ENCODE measurements at places on chromosomes 2 and 18. TPM values are rescaled to one million over a fixed set of nuclear protein-coding genes. Genes with fewer than 3 reads are reported as not detected.

The SCYGR4 gene
- total RNA-seq, result not detected

The OSR1 gene
- total RNA-seq, result 36.2 TPM

GRCh38 chr2:214992911-214993310 is 145.5 kb downstream of the ABCA12 start:
- H3K27ac ChIP-seq, result no peak overlapping the region
- H3K36me3 ChIP-seq, result no peaks in the 10 kb centered on the region
- no peaks in the 10 kb centered on the region for H3K27me3 ChIP-seq
- no peak for DNase-seq
- no peaks in the 10 kb centered on the region for H3K4me1 ChIP-seq

DNA sequence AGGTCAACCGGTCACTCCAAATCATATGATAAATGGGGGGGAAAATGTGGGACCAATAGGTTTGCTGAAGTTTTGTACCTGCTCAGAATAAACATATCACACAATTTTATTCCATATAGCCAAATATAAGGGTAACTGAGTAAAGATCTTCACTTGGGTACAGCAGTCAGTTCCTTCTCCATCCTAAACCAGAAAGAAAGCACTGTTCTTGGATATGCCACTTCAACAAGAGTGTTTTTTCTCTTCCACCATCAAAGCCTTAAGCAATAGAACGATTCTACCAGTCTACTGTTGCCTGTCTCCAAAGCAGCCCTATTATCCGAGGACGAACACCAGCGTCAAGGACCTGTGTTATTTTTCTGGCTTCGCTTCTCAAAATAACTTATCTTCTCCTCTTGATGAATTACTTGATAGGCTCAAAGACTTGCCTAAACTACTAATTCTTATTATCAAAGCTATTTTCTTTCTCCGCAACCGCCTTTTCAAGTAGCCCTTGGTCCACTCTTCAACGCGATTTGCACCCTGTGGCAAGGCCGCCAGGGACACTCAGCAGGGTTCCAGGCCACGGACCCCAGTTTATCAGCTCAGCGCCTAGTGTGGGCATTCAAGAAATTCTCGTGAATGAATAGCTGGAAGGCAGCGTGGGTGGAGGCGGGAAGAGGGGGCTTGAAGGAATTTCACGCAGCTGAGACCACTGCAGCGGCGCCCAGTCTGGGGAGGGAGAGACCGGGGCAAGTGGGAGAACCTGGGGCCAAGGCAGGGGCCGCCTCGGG is 646 bp downstream of the ALS2 start:
- DNase-seq, result peak; percentile 14
- peaks cover 8% of the 10 kb centered on the region for H3K4me1 ChIP-seq
- peaks cover 3% of the 10 kb centered on the region for H3K27me3 ChIP-seq
- H3K27ac ChIP-seq, result peak overlapping the region; percentile 79
- H3K4me3 ChIP-seq, result peak overlapping the region; percentile 86

DNA sequence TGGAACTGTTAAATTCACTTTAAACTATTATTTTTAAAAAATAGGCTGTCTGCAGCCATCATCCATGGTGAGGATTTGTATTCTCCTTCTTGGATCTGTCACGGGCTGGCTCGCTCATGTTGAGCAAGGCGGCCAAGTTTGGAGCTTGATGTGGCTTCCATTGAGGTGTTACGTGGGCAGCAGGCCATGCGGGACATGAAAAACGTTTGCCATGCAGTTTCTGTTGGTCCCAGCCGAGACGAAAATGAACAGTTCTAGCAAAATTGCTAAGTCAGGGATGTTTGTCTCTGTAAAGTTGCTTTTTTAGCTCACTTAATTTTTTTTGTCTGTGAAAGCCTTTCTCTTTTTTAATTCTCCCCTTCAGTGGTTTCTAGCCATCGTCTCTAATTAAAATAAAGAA is 70.2 kb upstream of the MGAT5 start:
- H3K4me1 ChIP-seq, result peaks cover 6% of the 10 kb centered on the region
- no peaks in the 10 kb centered on the region for H3K27me3 ChIP-seq
- DNase-seq, result no peak
- no peaks in the 10 kb centered on the region for H3K36me3 ChIP-seq

DNA sequence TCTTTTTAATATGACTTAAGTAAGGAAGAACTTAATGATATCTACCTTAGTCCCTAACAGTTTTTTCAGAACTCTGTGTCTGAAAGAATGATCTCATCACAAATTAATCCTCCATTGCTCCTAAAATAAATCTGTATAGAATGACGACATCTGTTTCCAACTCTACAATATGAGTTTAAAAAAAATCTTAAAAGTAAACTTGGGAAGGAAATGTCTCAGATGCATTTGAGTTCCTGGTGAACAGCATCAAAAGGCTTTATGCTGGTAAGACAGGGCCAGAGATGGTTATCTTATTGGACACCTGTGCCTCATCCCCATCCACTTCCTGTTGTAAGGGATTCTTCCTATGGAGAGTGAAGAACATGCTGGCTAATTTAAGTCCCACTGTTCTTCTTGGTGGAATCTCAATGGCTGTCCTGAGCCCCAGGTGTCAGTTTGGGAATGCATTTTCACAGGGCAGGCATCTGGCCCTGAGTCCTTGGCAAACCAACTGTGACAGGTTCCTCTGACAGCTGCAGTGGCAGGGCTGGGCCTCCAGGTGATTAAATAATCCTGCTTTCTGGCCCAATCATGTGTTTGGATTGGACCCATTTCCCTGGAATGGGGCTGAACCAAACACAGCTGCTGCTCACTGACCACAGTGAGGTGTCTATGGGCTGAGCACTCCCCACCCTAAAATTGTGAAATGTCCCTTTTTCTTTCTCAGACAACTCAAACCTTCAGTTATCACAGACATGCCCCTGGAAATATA is 12.9 kb upstream of the NCKAP5 start:
- H3K4me1 ChIP-seq, result peaks cover 10% of the 10 kb centered on the region
- no peak overlapping the region for H3K27ac ChIP-seq
- H3K4me3 ChIP-seq, result no peak overlapping the region
- H3K27me3 ChIP-seq, result no peaks in the 10 kb centered on the region
- DNase-seq, result peak; percentile 52
- no peaks in the 10 kb centered on the region for H3K36me3 ChIP-seq

- peak; percentile 26 for DNase-seq
- no peak overlapping the region for H3K4me3 ChIP-seq
- no peaks in the 10 kb centered on the region for H3K4me1 ChIP-seq
Measured at GRCh38 chr2:45105050-45105582, 95.9 kb upstream of the SIX2 start.

The IL18R1 gene
- total RNA-seq, result 7.5 TPM

DNA sequence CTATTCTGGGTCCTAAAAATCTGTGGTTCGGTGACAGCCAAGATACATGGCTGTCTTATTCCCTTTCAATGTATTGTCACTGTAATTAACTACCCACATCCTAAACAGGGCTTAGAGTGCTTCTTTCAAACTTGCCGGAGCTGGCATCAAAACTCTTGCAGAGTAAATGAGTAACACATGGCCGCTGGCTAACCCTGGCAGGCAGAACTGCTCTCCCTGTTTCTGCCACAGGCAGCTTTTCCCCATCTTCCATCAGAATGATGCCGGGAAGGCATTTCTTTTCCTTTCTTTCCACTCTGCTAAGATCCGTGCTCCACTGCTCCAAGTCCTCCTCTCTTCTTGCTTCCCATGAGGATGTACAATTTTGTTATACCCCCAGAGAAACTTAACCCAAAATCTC is 54.8 kb upstream of the PTPRM start:
- H3K4me1 ChIP-seq, result no peaks in the 10 kb centered on the region
- H3K27me3 ChIP-seq, result no peaks in the 10 kb centered on the region
- no peak overlapping the region for H3K27ac ChIP-seq
- H3K36me3 ChIP-seq, result no peaks in the 10 kb centered on the region

The FEV gene
- not detected for total RNA-seq

DNA sequence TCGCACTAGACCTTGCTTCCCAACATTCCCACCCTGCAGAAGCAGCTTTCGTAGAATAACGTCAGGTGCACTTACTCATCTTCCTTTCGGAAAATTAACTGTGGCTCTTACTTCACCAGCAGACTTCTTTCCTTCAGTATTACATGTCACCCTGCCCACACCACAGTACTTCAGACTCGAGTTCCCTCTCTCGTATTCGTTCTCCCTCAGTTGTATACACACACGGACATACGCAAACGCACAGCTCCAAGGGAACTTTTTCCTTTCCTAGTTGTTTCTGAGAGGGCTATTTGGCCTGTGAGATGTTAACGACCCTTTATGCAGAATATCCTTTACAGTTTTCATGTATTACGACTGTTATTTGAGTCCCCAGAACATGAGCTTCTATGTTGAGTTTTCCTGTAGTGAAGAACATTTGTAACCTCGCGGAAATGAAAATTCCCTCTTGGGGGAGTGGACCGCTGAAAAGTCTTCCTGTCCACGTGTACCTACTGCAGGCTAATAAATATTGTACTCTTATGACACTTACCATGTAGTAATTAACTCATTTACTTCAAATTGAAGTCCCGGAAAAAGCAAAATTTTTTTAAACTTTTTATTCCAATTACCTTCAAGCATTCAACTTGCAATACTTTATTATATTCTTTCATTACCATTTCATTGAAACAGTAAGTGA is 908 bp downstream of the ERLEC1 start:
- peak overlapping the region; percentile 73 for H3K27ac ChIP-seq
- peak overlapping the region; percentile 83 for H3K4me3 ChIP-seq
- no peak for DNase-seq
- H3K36me3 ChIP-seq, result no peaks in the 10 kb centered on the region

GRCh38 chr2:11748018-11748860 is 1.8 kb downstream of the LPIN1 start:
- no peak for DNase-seq
- H3K27ac ChIP-seq, result no peak overlapping the region
- H3K27me3 ChIP-seq, result no peaks in the 10 kb centered on the region
- no peaks in the 10 kb centered on the region for H3K36me3 ChIP-seq
- H3K4me3 ChIP-seq, result no peak overlapping the region

The LINC00305 gene
- not detected for total RNA-seq

The RAX gene
- not detected for total RNA-seq

DNA sequence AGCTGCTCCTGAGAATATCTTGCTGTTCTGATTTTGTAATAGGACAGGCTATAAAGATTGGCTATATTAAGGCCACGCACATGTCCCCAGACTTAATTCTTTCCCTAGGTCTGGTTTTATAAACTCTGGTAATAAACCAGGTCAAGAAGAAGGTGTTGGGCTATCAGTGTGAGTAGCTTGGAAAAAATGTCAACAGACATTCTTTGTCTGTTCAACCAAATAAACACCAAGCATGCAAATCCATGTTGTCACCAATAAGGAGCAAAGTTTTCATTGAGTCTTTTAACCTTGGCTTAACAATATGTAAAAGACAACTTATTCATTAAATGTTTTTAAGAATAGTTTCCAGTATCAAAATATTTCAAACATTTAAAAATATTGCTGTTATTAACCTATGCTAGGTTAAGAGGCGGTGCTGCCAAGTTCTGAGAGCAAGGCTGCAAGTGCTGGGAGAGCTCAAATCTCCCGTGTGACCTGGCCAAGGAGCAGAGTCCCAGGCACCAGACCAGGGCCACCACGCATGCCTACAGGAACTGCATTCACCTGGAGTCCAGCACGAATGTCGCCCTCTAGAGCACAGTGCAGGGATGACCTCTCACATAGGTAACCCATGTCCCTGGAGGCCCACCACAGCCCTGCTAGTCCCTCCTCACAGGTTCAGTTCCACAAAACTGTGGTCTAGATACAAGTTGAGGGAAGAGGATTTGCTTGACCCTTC is 120.5 kb upstream of the POU3F3 start:
- no peak for DNase-seq
- no peaks in the 10 kb centered on the region for H3K4me1 ChIP-seq
- H3K27ac ChIP-seq, result no peak overlapping the region

The FSHR gene
- not detected for total RNA-seq

DNA sequence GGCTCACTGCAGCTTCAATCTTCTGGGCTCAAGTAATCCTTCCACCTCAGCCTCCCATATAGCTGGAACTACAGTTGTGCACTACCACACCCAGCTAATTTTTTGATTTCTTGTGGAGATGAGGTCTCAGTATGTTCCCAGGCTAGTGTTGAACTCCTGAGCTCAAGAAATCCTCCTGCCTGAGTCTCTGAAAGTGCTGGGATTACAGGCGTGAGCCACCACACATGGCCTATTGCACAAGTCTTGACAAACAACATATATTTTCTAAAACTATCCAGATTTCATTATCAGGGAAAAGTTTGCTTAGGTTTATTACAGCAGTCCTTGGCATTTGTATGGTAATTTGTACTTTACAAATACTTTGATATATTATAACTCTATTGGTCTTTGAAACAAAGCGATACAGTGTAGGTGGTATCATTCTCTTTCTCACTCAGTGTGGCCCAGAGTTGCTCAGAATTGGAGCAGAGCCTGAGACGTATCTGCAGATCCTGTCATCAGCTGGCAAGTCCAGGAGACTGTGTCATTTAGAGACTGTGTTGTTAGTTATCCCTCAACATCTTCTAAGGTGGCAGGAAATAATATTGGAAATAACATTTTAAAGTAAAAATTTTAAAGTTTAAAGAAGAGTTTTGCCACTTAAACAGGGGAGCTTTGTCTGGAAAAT is 41.4 kb downstream of the PDK1 start:
- H3K4me1 ChIP-seq, result peaks cover 2% of the 10 kb centered on the region
- no peaks in the 10 kb centered on the region for H3K36me3 ChIP-seq
- DNase-seq, result no peak
- H3K27ac ChIP-seq, result no peak overlapping the region
- H3K4me3 ChIP-seq, result no peak overlapping the region

The CPS1 gene
- 3.1 TPM for total RNA-seq

GRCh38 chr18:2657788-2658458 is 2.4 kb downstream of the SMCHD1 start:
- no peak overlapping the region for H3K4me3 ChIP-seq
- peaks cover 9% of the 10 kb centered on the region for H3K4me1 ChIP-seq
- H3K27ac ChIP-seq, result peak overlapping the region; percentile 35

DNA sequence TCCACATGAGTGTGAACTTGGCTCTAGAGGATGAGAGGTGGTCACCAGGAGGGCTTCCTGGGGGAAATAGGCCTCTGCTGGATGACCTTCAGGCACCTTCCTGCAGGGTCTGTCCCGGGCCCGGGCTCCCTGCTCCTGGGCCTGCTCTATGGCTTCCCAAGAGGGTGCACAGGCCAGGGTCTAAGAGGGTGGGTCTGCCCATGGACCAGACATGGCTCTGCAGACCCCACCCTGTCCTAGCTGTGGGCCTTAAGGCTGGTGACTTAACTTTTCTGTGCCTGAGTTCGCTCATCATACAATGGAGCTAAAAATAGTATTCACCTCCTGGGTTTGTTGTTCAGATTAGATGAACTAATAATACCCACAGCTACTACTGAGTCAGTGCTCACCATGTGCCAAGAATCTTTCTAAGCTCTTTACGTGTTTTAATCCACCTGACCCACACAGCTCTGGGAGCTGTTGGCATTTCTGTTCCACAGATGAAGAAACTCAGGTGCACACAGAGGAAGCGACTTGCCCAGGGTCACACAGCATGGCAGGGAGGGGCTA is 14.4 kb downstream of the INHBB start:
- H3K4me1 ChIP-seq, result no peaks in the 10 kb centered on the region
- no peak overlapping the region for H3K4me3 ChIP-seq
- H3K36me3 ChIP-seq, result no peaks in the 10 kb centered on the region
- no peaks in the 10 kb centered on the region for H3K27me3 ChIP-seq
- DNase-seq, result no peak

- no peak overlapping the region for H3K4me3 ChIP-seq
- DNase-seq, result no peak
- no peaks in the 10 kb centered on the region for H3K4me1 ChIP-seq
- H3K36me3 ChIP-seq, result no peaks in the 10 kb centered on the region
Measured at GRCh38 chr18:43622024-43622423, 344.7 kb upstream of the SYT4 start.

Measured in lung (tissue), 17 donors.